NCI-H1436 treated with DMSO at 0.1 percent for 48 hours (cell line): ENCODE measurements at places on chromosomes 5 and 9.

GRCh38 chr9:118650417-118650816 lies 718.8 kb downstream of the BRINP1 start:
- DNase-seq: no peak

- DNase-seq: no peak
Observed at GRCh38 chr9:116064970-116065369, 88.6 kb upstream of the PAPPA start.

DNA sequence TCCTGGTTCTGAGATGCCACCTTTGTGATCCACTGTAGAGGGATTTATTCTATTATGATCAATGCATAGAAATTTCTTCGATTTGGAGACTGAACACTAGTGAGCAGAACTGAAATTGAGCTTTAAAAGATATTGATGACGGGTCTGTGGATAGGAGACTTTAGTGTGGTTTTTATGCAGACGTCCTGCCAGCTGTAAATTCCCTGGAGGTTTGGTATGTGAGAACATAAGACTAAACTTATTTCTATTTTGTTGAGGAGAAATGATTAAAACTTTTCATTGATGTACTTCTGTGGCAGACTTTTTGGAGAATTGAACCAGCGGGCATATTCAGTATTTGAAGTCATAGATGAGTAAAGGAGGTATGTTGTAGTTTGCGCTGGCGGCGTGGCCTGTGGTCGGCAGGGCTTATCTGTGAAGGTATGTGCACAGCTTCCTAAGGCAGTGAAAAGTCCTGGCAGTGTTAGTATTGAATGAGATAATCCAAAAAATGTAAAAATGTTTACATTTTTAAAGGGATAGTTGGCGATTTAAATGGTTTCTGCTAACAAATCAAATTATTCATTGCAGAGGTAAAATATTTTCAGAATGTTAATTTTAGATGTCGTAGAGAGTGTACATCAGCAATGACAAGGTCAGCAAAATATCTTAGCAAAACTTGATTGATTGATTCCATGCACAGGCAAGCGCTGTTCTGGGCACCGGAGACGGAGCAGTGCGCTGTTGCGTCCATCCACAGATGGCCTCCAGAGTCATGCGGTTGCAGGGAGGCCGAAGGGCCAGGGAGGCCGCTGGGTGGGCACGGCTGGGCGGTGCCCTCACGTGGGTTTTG lies 20.4 kb downstream of the TENT4A start:
- no peak for DNase-seq

- no peak for DNase-seq
Observed at GRCh38 chr5:38483805-38484398, 72.5 kb downstream of the LIFR start.

DNA sequence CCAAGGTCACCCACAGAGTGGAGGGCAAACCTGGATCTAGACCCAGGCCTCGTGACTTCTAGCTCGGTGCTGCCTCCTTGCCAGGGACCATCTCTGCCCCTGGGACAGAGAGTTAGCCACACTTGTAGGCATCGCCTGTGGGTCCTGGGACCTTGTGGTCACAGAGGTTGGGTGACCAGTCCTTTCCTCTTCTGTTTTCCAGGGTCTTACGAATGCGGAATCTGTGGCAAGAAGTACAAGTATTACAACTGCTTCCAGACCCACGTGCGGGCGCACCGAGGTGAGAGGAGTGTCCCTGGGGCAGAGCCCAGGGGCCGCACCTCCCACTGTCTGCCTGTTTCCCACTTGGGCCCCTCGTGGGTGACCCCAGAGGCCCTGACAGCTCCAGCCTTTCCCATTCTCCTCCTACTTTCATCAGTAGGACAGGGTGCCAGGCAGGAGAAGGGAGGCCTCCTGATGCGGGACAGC lies 76.3 kb downstream of the AMBP start:
- no peak for DNase-seq

DNA sequence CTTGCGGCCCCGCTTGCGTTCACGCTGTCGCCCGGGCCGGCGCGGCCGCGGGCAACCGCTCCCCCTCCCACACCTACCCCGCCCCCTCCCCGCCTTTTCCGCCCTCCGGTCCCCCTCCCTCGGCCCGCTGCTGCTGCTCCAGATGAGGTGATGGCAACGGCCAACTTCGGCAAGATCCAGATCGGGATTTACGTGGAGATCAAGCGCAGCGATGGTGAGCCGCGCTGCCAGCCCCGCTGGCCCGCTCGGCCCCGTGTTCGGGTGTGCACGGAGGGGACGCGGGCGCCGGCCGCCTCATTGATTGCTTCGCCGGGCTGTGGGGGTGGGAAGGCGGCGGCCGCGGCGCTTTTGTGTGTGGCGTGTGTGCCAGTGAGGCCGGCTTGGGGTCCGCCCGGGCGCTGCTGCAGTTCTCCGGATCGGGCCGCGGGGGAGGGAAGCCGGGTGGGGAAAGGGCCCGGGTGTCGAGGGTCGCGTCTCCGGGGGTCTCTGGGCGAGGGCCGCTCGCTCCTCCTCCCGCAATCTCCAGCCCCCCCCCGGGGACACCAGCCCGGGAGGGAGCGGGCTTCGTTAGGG lies 403 bp downstream of the KIF2A start:
- no peak for DNase-seq

DNA sequence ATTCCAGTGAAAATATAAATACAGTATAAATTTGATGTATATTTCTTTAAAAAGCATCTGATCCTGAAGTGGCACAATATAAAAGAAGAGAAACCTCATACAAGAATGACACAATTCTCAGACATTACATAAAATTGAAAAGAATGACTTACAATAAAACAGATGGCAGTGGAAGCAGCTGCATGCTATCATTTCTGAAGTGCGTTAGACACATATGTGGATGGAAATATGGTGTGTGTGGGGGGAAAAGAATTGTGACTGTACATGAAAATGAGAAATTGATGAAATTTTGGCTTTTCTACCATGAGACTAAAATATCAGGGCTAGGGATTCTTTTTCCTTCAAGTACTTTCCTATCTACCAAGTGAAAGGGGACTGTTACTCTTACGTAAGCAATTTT lies 45.9 kb upstream of the CDH18 start:
- no peak for DNase-seq

DNA sequence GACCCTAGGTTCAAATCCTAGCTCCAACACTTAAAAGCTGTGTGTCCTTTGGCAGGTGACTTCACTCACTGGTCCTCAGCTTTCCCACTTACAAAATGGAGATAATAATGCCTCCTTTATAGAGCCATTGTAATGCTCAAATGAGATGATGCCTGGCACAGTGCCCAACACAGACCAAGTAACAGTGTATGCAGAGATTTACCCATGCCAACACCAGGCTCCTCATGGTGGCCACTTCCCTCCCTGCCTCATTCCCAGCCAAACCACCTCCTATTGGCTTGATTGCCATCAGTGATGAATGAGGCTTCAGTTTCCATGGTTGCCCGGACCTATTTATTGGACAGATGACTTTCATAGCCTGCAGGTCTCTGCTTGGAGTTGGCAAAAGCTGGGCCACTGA lies 469.4 kb downstream of the CDK5RAP2 start:
- DNase-seq: no peak

- DNase-seq: no peak
Observed at GRCh38 chr5:136199408-136199807, 6.4 kb upstream of the SMIM32 start.

DNA sequence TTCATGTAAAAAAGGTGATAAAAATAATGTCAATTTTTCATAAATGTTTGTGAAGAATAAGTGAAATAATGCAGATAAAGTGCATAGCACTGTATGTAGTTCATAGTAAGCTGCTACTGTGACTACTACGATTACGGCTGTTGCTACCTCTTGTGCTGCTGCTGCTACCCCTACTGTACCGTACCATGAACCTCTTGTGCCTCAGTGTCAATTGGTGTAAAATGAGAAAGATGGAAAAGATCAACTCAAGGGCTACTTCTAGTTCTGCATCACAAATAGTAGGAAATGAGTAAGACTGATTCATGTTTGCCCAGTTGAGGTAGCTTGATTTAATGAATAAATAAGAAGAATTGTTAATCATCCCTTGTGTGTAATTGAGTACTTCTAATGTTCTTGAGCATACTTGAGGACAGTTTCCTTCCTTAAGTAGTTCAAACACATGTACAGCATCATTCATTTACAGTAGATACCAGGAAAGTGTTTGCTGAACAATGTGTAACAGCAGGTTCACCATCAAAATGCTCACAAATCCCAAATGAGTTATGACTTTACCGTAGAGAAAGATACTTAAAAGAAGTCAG lies 200.0 kb upstream of the ATP10B start:
- DNase-seq: no peak
